ENCODE measurements at places on chromosomes 16 and 17.

GRCh38 chr17:51572115-51572514 lies 311.8 kb downstream of the UTP18 start:
- no peak for DNase-seq

GRCh38 chr17:17088541-17089525 lies 46.6 kb downstream of the MPRIP start:
- no peak for DNase-seq

DNA sequence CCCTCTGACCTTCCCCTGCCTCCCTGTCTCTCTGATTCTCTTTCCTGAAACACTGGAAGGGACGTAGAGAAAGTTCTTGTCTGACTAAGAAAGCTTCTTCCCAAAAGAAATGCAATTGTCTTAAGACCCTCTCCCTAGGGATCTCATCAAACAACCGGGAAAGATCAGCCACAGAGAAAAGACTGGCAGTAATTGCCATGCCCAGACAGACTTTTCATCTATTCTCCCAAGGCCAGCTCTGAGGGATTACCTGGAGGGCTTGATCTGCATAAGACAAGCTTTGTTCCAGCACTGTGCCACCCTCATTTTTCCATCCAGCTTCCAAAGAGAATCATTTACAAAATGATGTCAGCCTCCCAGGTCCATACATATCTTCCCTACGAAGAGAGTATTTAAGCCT lies 38.8 kb upstream of the HS3ST3A1 start:
- DNase-seq: no peak

GRCh38 chr16:525520-526180 lies 1.9 kb upstream of the CAPN15 start:
- peak; percentile 52 for DNase-seq

- no peak for DNase-seq
These were observed 13.9 kb upstream of the RNF213 start for GRCh38 chr17:80246726-80247125.

GRCh38 chr16:27761816-27762215 lies 211.9 kb downstream of the KATNIP start:
- DNase-seq: no peak

DNA sequence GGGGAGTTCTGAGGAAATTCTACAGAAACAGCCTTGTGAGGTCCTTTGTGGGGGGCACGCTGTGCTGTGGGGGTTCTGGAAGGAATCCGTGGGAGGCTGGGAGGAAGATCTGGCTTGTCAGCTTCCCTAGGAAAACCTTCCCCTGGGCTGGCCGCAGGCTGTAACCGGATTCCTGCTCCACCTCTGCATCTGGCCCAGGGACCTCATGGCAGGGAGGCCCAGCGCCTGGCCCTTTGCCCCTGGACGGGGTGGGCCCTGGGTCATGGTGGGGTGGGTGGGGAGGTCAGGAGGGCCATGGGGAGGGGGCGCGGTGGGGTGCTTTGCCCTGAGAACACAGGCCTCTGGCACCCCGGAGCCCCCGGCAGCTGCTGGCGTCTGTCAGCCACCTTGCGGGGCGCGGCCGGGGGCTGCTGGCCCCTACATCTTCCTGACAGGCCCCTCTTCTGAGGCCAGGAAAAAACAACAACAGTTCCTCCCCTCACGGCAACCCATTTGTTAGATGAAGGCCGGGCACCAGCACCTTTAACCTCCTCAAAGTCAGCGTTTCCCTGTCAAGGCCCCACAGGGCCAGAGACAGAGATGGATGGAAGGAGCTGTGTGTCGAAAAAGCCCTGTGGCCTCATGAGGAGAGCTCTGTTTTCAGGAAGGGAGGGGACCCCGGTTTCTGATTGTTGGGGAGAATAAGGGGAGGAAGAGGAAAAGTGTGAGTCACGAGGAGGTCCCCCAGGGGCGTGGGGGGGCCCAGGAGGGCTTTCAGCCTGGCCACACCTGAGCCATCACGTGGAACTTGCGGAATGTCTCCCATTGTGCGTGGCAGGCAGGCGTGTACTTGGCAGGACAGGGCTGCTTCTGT lies 3.6 kb upstream of the MEOX1 start:
- no peak for DNase-seq

DNA sequence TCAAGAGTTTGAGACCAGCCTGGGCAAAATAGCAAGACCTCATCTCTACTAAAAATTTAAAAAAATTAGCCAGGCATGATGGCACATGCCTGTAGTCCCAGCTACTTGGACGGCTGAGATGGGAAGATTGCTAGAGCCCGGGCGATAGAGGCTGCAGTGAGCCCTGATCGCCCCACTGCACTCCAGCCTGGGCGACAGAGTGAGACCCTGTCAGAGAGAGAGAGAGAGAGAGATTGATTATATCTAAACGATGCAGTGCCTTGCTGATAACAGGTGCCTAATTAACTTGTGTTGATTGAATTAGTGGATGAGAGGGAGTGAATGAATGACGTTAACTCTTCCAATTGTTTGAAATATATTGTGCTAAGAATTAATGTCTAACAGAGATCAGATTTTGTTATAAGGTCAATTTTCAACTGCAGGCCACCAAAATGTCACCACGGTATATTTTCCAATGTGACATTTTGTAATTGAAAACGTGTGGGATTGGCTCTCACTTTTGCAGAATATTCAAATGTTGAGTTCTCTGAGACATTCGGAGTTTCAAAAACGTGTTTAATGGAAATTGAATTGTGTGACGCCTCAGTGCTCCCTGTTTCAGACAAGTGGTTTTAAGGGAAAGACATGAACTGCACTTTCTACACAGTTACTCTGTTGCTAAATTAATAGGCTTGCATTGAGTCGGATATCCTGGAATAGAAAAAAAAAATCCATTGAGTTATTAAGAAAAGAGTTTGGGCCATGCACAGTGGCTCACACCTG lies 53.6 kb downstream of the ABAT start:
- no peak for DNase-seq

GRCh38 chr17:80805032-80805751 lies 186.4 kb upstream of the CHMP6 start:
- no peak for DNase-seq

DNA sequence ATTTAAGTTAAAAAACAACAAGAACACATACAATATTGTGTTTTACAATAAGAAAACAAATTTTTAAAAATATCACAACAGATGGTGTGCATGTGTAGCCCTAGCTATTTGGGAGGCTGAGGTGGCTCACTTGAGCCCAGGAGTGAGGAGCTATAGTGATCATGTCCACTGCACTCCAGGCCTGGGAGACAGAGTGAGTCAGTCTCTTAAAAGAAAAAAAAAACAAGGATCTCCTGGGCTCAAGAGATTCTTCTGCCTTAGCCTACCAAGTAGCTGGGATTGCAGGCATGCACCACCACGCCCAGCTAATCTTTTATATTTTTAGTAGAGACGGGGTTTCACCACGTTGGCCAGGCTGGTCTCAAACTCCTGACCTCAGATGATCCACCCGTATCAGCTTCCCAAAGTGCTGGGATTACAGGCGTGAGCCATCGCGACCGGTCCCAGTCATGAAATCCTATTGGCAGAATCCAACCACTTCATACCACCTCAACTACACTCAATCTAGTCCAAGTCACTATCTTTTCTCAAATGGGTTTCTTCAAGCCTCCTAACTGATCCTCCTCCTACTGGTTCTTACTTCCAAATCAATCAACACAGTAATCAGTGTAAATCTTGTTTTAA lies 55.0 kb downstream of the STH start:
- no peak for DNase-seq

GRCh38 chr16:2209258-2210008 lies 1.2 kb downstream of the BRICD5 start:
- DNase-seq: no peak

- DNase-seq: no peak
These were observed 18.0 kb downstream of the C16orf87 start for GRCh38 chr16:46812781-46813540.

GRCh38 chr17:19677736-19678379 lies 29.3 kb downstream of the ALDH3A2 start:
- no peak for DNase-seq

DNA sequence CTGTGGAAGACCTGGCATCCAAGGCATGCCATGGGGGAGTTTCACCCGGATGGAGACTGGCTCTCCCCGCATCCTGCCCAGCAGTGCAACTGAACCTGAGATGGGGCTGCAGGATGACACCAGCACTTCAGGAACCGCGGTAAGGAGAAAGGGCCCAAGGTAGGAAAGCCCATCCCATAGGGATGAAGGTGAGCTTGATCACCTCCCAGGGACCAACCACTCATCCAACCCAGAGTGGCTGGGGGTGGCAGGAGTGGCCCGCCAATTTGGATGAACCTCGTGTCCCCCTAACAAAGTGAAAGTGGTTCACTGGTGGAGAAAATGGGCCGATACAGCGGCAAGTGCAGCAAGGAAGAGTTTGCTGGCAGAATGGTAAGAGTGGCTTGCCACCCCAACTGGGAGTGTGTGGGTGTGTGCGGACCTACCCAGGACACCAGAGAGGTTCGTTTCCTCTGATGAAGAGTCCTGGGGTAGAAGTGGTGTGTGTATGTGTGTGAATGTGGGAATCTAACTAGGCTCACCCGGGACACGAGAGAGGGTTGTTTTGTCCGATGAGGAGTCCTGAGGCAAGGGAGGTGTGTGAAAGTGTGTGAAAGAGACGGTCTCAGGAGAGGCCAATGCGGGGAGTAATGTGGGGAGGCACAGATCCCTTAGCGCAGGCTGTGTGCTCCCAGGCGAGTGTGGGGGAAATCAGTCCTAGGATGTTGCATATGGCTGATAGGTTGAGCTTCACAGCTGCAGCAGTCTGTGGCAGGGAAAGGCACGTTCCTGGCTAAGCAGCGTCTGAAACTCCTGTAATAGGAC lies 22.6 kb downstream of the ACSM1 start:
- no peak for DNase-seq

GRCh38 chr16:78096386-78096785 lies 3.1 kb upstream of the WWOX start:
- no peak for DNase-seq

GRCh38 chr17:28763804-28764266 lies 20.0 kb downstream of the TRAF4 start:
- DNase-seq: peak; percentile 66

DNA sequence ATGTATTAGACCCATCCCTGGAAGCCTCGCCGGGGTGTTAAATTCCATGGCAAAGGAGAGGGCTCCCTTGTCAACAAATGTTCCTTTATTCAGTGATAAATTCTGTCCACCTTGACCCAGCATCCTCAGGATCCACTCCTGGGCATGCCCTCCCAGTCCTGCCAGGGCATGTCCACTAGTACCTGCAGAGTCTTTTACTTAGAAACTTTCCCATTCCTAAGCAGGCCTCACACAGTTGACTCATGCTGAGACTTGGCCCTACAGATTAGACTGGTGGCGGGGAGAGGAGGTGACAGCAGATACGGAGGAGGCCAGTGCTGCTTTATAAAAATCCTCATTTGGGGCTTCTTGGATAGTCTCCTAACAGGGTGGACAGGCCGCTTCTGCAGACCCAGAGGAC lies 88.8 kb downstream of the CYLD start:
- no peak for DNase-seq

DNA sequence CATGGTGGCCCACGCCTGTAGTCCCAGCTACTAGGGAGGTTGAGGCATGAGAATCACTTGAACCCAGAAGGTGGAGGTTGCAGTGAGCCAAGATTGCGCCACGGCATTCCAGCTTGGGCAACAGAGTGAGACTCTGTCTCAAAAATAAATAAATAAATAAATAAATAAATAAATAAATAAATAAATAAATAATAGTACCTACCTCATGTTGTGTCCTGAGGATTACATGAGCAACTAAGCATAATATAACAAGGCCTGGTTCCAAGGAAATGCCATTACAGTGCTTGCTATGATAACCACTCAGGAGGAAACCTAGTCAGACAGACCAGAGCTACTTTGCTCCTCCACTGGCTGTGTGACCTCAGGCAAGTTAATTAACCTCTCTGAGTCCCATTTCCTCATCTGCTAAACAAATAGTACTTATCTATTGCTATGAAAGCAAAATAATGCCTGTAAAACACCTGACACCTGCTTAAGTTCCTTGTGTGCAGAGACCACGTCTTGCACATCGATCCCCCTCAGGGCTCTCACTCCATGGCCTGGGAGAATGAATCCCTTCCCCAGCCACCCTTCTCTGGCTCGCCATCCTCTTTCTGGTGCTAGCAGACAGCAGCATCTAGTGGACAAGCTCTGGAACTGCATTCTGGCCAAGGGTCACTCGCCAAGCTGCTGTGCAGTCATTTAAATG lies 7.5 kb downstream of the EPOP start:
- no peak for DNase-seq

DNA sequence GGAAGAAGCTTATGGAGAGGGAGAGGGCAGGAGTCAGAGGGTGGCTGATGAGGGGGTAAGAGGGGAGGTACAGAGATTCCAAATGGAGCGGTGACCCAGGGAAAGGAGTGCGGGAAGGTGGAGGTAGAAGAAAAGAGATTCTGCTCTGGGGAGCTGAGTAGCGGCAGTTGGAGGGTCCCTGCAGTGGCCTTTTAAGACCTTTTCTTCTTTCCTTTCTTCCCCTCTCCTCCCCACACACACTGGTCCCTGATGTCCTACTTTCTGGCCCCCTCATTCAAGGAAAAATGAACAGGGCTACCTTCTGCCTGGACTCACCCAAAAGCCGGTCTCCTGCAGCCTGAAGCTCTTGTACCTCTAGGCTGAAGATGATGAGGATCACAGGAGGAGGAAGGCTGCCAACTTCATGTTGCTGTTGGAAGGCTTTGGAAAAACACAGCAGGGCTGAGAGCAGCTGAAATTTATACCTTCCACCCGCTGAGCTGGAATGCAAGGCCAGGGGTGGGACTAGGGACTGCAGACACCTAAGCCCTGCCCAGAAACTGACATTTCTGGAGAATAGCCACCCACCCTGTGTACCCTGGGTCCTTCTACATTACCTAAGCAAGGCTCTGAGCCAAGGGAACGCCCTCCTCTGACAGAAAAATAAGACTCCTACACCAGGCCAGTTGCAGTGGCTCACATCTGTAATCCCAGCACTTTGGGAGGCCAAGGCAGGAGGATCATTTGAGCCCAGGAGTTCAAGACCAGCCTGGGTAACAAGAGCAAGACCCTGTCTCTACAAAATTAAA lies 9.4 kb upstream of the HEATR6 start:
- DNase-seq: no peak

GRCh38 chr17:47288531-47289116 lies 35.0 kb downstream of the ITGB3 start:
- no peak for DNase-seq

DNA sequence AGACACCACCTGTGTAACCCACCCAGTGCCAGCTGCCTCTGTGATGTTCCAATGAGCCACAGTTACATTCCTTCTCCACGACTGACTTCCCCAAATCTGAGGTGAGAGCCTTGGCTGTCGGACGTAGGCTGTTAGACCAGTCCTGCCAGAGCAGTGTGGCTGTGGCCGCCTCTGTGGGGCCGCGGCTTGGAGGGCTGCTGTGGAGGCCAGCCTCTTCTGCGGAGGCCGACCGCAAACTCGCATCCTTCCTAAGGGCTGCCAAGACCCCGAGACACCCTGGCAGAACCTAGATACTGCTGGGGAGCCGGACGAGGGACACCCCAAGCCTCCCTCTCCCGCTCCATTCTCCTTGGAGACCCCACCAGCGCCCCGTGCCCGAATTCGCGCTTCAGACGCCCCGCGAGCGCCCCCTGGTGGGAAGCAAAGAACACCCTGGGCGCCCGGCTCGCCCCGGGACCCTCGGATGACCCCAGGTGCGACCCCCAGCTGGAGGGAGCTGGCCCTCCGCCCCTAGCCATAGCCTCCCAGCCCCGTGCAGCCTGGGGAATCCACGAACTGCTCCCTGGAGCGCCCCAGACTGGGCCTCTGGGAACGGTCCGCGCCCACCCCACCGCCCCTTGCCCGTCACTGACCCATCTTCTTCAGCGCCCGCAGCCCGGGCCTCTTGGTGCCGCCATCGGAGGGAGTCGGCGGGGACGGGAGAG lies 547 bp downstream of the PLCD3 start:
- DNase-seq: no peak

GRCh38 chr17:38922538-38923297 lies 2.7 kb upstream of the LASP1NB start:
- DNase-seq: no peak

GRCh38 chr17:60107526-60108257 lies 29.0 kb upstream of the HEATR6 start:
- DNase-seq: no peak
